Adipocyte (in vitro differentiated cells): ENCODE measurements at places on chromosomes 11 and 22.
A peak's percentile ranks its signal among the peaks of the same experiment; 100 is the strongest.

DNA sequence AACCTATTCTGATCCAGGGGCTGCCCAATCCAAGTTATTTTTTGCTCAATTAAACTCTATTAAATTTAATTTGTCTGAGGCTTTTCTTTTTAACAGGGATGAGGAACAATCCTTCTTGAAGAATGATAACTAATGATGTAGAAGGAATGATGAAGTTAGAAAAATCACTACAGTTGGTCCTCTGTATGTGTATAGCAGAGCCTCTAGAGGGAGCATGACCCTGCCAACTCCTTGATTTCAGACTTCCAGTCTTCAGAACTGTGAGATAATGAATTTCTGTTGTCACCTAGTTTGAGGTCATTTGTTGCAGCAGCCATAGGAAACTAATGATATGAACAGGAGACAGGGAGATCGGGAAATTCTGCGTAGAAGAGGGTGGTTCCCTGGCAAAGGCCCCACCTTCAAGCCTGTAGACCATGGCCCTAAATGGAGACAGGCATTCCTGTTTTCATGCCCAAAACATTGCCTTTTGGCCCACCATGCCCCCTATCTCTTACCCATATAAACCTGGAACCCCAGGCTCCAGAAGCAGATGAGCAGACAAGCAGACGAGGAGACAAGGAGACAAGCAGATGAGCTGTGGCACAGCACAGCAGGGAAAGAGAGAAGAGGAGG, 7.7 kb upstream of the QSER1 start:
- DNase-seq, result peak; percentile 25

DNA sequence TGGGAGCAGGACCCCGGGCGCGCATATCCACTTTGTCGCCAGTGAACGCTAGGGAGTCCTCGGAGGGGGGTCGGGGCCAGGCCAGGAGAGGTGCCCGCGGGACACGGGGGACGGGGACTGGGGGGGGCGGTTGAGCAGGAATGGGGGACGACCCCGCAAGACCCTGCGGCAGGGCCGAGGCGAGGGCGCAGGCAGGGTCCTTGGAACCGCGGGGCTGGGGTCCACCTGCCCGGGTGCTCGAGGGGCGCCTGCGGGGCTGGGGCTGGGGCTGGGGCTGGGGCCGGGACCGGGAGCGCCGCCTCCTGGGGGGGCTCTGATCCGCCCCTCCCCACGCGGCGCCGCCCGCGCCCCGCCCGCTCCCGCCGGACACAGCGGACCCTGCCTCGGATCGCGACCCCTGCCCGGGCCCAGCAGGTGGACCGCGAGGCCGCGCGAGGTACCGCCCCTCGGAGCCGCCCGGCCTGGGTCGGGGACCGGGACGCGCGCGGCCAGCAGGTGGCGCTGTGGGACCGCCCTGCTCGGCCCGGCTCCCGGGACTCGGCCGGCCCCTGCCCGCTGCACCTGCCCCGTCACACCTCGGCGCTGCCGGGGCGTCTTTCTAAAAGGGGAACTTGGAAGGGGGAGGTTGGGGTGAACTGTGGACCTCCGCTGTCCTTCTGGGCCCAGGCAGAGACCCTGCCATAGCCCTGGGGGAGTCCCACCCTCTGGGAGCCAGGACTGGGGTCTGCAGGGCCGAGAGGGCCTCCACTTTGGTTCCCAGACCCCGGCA, 11.0 kb downstream of the CRELD2 start:
- DNase-seq, result peak; percentile 77

DNA sequence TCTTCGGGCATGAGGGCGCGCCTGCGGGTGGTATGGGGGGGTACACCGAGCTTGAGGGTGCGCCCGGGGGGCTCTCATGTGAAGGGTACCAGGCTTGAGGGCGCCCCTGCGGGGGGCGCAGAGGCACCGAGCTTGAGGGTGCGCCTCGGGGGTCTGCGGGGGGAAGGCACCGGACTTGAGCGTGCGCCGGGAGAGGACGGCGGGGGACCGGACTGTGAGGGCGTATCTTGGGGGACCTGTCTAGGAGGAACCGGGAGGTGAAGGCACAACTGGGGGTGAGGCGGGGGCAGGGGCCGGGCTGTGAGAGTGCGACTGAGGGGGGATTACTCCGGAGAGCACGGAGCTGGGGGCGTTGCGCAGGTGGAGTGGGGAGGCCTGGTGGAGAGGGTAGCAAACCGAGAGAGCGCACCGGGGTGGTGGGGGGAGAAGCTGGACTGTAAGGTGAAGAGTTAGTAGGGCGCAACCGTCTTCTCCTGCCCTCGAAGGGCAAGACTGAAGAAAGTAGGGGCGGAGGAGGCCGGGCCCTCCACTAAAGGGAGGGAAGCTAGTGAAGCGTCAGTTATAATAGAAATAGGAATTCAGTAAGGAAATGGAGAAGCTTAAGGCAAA, 1.1 kb upstream of the DDX6 start:
- no peak for DNase-seq

DNA sequence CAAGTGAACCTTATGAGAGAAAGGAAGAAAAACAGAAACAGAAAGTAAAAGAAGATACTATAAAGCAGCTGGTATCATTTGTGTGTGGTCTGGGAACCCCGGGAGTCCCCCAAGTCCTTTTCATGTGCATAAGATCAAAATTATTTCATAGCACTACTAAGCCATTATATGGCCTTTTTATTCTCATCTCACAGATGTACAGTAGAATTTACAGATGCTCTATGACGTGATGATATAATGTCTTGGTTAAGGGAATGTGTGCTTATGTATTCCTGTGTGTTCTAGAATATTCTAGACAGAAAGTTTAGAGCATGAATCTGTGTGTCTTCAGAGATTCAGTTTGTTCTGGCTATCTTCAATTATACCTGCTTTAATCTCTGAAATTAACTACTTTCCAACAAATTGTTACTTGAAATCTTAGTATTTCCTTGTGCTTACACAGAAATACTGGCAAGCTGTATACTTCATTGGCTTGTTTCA, 8.6 kb upstream of the TPP1 start:
- DNase-seq, result no peak

DNA sequence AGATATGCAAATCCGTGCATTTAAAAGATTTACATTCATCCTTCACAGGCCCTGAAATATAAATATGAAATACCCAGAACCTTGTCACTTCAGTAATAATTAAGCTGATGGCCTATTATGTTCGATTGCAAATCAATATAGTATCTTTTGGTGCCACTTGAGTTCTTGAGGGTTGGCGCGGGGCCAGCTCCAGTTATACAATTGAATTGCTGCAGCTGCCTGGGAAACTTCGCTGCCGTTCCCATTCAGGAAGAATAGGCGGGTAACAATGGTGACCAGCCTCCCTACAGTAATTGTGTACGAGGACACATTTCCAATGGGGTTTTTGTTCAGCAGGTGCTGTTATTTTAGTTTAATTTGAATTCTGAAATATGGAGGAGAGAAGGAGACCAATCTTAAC, 451.2 kb downstream of the INSC start:
- DNase-seq, result no peak

GRCh38 chr11:92829121-92829520, 140.3 kb upstream of the MTNR1B start:
- DNase-seq, result no peak

DNA sequence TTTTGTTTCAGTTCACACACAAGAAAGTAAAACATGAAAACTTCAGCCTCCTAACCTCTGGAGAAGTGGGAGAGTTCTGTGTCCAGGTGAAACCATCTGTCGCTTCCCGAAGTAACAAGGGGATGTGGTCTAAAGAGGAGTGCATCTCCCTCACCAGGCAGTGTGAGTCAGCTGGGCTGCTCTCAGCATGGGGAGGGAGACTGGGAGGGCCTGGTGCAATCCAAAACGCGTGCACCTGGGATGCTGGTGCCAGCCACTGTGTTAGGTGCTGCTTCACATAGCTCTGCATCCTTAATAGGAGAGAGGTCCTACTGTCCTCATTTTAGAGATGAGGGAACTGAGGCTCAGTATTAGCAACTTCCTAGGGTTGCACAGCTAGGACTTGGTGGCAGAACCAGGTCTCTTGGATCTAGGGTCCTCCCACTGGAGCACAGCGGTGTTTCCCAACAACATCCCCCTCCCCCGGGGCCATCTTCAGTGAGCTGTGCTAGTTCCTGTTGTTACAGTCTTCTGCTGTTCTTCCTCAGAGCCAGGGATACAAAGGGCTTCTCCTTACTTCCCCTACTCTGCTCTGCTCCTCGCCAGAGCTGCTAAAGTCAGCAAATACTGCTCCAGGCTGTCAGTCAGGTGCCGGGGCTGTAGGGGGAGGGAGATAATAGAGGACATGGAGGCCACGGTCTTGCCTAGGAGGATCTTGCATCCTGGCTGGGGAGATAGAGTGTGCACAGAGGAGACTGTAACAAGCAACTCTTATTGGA, 8.0 kb downstream of the IL10RA start:
- no peak for DNase-seq

- no peak for DNase-seq
Observed at GRCh38 chr11:123186286-123186685, 8.8 kb downstream of the CLMP start.

DNA sequence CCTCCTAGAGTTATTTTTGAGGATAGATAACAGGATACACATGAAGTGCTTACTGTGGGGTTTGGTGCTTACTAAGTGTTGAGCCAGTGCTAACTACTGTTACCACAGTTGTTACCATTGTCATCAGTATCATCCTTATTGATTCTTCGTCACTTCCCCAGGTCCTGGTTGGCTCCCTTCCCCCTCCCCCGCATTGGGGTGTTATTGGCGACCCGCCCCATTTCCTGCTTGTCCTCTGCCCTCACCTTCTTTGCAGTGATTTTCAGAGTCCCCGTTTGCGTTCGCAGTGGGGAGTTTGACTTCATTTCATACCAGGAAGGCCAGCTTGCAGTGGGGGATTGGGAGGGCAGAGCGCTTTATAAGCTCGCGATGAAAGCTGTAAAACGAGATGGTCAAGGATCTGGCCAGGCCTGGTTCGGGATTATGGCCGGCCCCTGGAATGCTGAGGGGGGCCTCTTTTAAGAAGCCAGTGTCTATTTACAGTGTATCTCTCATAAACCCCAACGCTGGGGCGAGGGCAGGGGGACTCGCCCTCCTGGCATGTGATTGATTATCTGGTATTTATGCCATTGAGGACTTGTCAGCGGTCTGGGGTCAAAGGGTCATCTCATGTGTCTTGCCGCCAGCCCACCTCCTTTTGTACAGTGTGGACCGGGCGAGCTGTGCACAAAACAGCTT, 84.6 kb upstream of the NNMT start:
- no peak for DNase-seq

GRCh38 chr11:73330569-73331093, 22.6 kb downstream of the ARHGEF17 start:
- peak; percentile 70 for DNase-seq

DNA sequence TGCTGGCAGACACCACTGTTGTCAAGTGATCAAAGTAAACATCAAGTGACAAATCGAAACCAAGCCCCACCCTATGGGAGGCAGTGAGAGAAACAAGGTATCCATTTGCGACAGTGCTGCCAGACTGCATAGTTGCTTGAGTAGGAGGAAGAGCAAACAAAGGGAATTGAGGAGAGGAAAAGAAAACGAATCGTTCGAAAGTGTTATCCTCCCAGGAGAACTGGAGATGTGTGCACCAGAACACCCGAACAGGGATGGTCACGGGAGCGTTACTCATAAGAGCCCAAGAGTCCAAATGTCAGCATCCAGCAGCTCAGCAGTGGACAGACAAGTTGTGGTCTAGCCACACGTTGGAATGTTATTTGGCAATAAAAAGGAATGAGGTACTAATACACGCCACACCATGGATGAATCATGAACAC, 58.4 kb upstream of the NUP50 start:
- DNase-seq, result no peak

DNA sequence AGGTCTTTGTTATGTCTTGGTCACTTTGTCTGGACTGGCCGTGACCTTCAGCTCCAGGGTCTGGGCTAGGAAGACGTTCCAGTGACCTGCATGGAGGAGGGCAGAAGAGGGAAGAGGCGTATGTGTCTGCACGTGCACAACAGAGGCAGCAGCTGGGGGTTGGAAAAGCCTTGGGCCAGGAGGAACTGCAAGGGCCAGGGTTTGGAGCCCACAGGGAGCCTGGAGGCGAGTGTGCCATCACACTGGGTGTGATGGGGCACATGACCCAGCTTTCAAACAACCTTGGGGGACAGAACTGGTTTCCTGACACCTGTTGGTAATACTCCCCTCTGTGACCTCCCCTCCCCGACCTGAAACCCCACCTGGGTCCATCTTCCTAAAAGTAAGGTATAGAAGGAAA, 34.7 kb downstream of the CHRDL2 start:
- DNase-seq, result no peak

DNA sequence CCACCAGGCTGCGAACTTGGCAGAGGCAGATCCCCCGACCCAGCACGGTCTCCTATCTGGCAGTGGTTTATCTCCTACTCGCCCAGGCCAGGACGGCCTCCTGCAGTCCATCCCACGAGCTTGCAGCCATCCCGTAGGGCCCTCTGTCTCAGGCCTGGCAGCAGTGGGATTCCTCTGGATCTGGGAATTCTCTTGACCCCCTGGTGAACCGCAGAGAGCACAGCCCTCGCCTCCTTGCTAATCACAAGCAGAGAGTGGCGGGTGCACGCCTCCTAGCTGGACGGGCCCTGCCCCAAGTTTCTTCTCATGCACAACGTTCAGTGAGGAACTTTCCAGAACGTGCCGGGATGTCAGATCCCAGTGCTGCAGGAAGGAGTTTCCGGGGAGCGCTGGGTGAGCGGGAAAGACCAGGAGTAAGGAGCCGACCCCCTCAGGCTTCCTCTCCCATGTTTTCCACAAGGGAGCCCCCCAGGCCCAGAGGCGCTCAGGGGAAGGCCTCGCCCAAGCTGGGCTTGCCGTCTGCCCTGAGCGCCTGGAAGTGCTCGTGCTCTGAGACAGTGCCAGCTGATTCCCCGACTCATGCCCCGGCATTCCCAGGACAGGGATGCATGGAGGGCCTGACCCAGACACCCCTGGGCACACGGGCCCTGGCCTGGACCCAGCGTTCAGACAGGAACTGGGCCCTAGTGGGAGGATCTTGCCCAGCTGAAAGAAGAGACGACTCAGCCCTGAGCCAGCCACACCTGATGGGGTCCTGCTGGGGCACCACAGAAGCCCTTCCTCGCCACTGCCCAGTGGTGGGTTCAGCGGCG, 24.6 kb downstream of the IGF2 start:
- DNase-seq, result no peak

GRCh38 chr22:19750507-19751490, 9.8 kb upstream of the TBX1 start:
- DNase-seq, result peak; percentile 62
